ENCODE measurements at places on chromosomes 6 and 20. TPM values are rescaled to one million over a fixed set of nuclear protein-coding genes. Genes with fewer than 3 reads are reported as not detected.
A peak's percentile ranks its signal among the peaks of the same experiment; 100 is the strongest.

The RRAGD gene
- total RNA-seq = 1.7 TPM

GRCh38 chr6:127775371-127775770 lies 125.5 kb downstream of the THEMIS start:
- no peak for DNase-seq

- no peak for DNase-seq
These were observed 56.2 kb downstream of the ADNP start for GRCh38 chr20:50874758-50875665.

DNA sequence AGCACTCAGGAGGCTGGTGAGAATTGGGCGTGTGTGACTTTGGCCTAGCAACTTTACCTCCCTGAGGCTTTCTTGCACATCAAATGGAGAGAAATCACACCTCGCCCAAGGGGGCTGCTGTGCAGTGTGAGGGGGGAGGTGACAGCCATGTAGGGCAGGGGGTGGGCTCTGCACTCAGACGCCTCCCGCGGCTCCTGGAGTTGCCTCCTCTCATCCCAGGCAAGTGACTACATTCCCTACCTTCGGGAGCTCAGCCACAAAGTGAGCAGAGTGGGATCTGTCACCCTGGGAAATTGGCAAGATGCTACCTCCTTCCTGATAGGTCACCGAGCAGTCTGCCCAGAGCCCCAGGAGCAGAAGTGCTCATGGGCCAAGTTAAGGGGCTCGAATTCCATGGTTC lies 56.0 kb downstream of the GCNT2 start:
- DNase-seq = no peak

DNA sequence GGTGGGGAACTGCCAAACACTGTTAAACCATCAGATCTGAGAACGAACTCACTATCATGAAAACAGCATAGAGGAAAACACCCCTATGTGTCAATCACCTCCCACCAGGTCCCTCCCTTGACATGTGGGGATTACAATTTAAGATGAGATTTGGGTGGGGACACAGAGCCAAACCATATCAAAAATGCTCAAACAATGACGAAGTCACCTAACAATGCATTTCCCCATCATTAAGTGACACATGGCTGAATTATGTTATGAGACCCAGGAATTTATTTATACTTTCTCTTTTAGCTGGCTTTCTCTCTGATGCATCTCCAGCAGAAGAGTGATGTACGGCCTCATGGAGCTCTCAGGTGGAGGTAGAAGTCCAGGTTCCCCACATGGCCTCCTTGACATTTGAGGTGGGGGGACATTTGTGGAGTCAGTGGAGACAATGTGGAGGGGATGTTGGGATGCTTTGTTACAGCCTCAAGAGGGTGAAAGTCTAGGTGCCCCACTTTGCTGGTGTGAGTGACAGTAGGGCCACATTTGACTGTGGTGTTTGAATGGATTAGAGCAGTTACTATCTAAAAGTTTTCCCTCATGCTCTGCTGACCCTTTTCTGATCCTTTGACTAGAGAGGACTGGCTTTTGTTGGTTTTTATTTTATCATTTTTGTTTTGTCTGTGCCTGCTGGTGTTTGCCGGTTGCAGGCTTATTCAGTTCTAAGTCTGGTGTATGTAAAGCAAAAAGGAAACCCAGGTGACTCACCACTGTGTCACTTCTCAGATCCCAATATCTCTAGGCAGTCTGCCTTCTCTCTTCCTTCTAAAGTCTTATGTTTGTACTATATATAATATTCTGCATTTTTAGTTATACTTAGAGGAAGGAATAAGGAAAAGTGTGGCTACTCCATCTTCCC lies 18.5 kb upstream of the DCBLD1 start:
- peak; percentile 13 for DNase-seq

The CCDC28A gene
- 27.2 TPM for total RNA-seq

DNA sequence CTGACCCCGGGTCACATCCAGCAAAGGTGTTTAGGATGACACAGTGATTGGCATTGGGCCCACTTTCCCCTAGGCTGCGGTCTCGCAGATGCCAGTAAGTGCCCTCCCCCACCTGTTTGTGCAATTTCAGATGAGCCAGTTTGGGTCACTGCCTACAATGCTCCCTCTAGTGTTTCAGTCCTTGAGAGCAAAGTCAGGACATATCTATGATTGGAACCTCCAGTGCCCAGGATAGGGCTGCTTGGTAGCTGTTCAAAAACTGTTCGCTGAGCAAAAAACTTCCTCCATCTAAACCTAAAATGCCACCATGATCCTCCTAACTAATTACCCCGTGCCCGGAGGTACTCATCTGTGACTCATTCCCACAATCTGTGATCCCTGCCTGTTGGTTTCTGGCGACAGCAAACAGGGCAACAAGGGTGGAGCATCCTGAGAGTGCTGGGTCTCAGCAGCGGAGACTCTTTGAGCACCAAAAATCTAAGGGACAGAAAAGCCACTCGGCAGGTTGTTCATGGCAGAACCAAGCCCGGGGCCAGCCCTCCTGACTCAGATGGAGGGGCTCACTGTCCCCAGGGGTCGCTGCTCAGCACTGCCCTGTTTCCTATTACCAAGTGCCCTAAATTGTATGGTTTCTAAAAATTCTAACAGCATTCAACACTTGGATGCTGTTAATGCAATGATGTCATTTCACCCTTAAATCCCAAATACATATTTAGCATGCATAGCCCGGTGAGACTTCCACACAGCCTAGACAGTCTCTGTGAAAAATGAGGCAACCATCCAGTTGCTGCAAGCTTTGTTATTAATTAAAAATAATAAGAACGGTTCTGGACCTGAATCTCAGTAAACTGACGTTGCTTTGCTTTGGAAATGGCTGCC lies 5.0 kb downstream of the VSX1 start:
- DNase-seq = no peak

The IP6K3 gene
- not detected for total RNA-seq

The SOX18 gene
- not detected for total RNA-seq

The PCED1A gene
- 47.2 TPM for total RNA-seq

DNA sequence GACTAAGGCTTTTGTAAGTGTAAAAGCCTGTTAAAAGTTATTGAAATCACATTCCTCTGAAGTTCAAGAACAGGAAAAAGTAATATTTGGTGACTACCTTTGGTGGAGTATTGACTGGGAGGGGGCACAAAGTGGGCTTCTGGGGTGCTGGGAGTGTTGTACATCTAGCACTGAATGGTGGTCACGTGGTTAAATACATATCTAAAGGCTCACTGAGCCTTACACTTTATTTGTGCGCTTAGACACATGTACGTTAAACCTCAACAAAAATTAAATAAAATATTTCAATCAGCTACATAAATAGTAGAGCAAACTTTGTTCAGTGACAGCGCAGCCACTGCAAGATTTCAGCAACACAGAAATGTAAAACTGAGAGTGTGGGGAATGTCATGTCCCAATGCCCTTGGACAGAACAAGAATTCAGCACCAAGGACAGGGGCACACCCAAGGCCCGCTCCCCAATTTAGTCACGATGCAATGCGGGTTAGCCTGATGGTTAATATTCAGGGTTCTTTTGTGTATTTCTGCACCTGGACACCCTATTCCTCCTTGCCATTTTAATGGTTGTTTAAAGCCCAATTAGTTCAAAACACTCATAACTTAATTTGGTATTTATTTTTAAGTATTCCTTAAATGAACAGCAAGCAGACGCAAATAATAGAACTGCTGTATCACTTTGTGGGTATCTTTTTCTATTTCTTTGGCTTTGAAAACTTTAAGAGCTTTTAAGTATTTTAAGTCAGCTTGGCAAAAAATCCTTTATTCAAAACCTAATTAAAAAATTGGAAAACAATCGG lies 37.4 kb downstream of the ANGPT4 start:
- DNase-seq = no peak

GRCh38 chr6:136015531-136015930 lies 164.0 kb downstream of the PDE7B start:
- no peak for DNase-seq

- no peak for DNase-seq
These were observed 749.9 kb downstream of the HACE1 start for GRCh38 chr6:104109806-104110205.

GRCh38 chr6:46015119-46015968 lies at the start of gene CLIC5:
CLIC5 (minus strand) TSS chr6:46015860; CDS start chr6:46015542, 318 bp downstream.
- DNase-seq = peak; percentile 15

The MAS1 gene
- total RNA-seq = not detected

The TMEM200A gene
- total RNA-seq = 1.1 TPM

DNA sequence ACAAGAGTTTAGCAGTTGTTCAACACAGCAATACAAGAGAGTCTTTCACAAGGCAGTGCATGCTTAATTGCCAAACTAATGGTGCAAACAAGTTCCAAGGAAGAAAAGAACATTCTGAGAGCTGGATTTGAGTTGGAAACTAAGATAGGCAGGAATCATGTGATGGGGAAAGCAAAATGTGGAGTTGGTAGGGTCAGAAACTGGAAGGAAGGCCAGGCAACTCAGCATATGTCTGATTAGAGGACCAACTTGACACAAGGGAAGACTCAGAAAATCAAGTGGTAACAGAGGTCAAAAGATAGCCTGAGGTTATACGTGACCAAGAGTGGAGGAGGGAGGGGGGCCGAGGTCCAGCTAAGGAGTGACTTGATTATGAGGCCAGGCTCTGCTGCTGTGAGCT lies 117.3 kb downstream of the SMLR1 start:
- DNase-seq = no peak

DNA sequence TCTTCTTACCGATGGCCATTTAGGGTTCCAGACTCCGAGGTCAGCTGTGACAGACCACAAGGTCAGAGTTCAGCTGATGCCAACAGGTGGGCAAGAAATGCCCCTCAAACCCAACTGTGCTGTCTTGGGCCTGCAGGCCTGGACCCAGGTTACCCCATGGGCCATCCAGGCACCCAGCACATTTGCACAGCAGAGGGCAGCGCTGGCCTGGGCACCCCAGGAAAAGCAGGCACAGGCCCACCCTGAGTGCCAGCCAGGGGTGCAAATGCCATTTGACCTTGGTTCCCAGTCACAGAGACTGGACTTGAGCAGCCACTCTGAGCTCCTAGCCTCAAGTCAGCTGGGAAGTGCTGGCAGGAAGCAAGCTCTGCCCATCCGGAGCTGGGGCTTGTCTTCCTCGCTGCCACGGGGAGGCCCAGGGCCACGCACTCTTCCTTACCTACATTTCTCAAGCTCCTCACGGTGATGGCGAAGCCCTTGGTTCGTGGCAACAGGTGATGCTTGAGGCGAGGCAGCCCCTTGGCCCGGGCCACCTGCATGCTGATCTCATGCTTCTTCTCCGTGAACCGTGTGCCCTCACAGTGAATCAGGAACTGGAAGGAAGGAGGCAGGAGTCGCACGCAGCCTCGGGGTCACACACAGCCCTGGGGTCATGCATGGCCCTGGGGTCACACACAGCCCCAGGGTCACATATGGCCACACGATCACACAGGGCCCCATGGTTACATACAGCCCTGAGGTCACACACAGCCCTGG lies 120.8 kb downstream of the AGPAT4 start:
- DNase-seq = peak; percentile 11

The VGLL2 gene
- not detected for total RNA-seq

The PLCB1 gene
- 1.8 TPM for total RNA-seq

The BANF2 gene
- total RNA-seq = not detected

GRCh38 chr6:37792457-37793033 lies 27.0 kb upstream of the ZFAND3 start:
- no peak for DNase-seq

The KCNS1 gene
- total RNA-seq = not detected

DNA sequence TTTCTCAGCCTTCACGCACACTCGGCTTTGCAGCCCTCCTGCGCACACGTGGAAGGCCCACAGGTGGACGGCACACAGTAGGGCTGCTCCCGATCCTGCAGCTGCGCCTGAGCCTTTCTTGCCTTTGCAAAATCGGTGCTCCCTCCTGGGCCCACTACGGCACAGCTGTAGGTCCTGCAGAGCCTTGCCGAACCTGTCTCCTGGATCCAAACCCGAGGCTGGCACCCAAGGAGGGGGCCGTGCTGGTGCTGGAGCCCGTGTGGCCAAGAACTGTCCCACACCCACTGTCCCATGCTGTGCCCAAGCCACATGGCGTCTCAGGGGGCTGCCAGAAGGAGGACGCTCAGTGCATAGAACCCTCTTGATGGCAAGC lies 227.4 kb downstream of the TTLL2 start:
- DNase-seq = no peak

The ZSWIM3 gene
- total RNA-seq = 2.0 TPM

GRCh38 chr6:136895901-136896300 lies 26.2 kb upstream of the SLC35D3 start:
- DNase-seq = no peak

- DNase-seq = no peak
These were observed 227.4 kb downstream of the TMEM200A start for GRCh38 chr6:130593200-130593599.

DNA sequence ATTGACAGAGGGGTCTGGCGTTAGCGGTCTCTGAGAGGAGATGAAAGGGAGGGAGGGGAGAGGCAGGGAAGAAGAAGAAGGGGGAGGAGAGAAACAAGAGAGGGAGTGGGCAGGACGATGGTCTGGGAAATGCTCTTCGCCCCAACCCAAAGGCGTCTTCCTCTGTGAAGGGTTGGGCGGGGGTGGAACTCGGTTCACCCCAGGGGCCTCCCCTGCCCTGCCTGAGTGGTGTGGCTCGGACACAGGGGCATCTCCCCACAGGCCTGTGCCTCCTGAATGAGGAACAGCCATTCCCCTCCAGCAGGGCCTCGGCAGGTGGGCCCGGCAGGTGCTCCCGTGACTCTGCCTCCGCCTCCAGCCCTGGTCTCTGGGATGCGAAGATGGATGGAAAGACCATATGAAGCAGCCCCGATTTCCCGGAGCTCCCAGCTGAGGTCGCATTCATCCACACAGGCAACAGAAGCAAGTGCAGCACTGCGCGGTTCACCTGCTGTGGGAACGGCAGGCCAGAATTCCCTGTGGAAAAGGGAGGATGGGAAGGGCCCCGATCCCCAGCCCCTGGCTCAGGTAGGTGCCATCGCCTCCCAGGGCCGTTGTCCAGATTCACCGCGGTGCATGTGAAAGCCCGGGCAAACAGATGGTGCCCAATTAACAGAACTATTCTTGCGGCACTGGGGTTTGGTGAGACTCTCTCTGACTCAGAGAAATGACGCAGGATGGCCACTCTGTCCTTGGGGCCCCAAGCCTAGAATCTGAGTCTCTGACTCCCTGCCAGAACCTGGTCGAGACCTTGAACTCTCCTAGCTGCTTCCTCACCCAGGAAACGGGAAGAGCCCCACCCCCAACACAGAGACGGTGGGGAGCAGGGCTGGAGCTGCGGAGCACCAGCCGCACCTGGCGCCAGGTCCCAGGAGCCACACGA lies 29.4 kb upstream of the RPS6KA2 start:
- DNase-seq = no peak

The ENPP1 gene
- total RNA-seq = not detected

The SYNDIG1 gene
- not detected for total RNA-seq

GRCh38 chr20:56805313-56805712 lies 176.2 kb downstream of the TFAP2C start:
- no peak for DNase-seq

All from CD4-positive, CD25-positive, alpha-beta regulatory T cell (primary cell).